Hindlimb muscle (tissue), 1 donor: ENCODE measurements at places on chromosomes 1 and 21.

DNA sequence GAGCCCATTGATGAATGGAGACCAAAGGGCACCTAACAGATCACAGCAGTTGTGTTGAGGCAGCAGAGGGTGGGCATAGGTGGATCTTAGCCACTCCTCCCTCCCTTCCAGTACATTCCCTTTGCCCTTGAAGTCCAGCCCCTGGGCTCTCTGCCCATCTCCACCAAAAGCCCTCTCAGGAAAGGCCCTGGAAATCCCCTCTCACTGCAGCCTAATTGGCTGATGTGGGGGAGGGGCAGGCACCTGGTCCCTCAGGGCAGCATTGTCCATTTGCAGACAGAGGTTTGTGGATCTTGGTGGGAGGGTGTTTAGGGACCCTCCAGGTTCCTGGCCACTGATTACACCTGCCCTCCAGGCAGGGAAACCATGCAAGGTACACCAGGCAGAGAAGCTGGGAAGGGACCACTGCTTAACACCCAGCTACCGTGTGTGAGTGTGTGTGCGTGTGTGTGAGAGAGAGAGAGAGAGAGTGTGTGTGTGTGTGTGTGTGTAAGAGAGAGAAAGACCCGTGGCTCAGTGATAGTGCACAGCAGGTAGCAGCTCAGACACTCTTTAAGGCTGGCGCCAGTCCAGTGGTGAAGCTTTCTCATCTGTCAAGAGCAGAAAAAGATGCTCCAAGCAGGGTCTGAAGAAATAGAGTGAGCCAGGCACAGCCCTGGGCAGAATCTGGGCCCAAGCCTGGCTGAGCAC is 71.1 kb downstream of the MATN1 start:
- DNase-seq, result no peak

DNA sequence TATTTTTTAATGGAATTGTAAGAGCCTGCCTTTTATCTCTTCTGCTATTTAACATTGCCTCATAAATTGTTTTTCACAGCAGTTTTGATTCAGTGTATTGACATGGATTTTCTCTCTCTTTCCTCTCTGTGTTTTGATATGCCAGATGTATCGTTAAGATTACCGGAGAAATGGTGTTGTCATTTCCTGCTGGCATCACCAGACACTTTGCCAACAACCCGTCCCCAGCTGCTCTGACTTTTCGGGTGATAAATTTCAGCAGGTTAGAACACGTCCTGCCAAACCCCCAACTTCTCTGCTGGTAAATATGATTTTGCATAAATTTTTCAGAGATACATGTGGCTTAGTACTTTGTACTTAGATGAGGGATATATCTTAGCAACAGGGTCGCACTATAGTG is 23.1 kb upstream of the DYNLT5 start:
- DNase-seq, result no peak

DNA sequence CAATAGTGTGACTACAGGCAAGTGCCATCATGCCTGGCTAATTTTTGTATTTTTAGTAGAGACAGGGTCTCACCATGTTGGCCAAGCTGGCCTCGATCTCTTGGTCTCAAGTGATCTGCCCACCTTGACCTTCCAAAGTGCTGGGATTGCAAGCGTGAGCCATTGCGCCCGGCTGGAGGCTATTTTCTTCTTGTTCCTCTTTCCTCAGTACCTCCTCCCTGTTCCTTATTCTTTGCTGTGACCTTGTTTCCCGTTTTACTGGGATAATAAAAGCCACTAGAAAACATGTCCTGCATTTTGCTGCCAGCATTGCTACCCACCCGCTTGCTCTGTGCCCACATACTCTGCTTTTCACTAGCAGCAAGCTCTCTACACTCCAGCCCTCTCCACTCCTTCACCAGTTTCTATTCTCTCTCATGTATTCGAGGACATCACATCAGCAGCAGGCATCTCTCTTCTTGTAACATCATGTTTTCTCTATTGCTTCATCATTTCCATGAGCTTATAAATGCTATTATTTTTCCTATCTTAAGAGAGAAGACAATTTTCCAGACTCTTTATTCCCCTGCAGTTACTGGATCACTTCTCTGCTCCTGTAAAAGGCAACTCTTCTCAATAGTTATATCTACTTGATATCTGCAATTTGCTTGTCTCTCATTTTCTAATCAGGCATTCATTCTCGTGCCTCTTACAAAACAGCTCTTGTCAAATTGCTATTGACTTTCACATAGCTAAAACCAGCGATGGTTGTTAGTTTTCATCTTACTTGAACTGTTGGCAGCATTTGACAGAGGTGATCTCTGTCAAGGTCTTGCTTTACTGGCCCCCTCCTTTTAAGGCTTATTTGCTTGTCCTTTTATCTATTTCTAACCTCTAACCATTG is 34.5 kb upstream of the C21orf91 start:
- no peak for DNase-seq

DNA sequence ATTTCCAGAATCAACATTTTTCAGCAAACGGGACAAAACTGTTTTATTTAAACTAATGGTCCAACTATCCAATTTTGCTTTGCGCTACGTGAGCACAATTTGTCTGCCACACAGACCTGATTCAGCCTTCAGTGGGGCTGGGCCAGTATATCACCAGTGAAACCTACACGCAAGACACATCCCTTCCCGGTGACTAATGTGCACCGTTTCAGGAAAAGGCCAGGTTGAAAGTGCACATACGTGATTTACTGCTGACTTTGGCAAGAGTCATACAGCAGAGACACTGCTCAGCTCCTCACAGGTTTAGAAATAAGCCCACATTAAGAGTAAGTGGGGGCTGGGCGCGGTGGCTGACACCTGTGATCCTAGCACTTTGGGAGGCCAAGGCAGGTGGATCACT is 5.1 kb upstream of the TMEM51 start:
- no peak for DNase-seq

DNA sequence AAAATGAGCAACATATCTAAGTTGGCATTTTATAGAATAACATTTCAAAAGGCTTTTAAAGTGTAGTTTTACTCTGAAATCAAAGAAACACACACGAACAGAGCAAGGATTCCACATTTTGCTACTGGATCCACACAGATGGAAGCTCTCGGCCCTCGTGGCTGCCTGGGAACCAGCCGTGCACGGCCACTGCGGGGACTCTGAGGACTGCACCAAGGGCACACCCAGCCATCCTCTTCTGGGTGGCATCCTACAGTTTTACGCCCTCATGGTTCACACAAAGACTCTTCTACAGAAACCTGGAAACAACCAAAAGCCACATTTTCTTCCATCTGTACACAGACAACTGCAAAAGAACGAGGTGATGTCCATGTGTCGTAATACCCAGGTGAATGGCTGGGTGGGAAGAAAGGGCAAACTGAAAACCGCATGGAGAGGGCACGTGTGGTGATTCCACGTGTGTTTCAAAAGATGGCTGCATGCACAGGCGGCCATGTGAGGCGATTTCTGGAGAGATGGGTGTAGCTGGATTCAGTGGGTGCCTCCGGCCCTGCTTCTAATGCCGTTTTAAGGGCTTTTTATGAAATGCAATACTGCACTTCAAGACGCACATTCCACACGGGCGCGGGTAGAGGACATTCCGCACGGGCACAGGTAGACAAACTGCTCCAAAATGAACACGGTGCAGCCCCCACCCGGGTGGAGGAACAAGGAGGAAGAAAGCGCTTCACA is 8.1 kb downstream of the POFUT2 start:
- no peak for DNase-seq

- DNase-seq, result no peak
Measured at GRCh38 chr1:118866330-118866729, 121.8 kb downstream of the TBX15 start.

GRCh38 chr1:233790662-233791371 is 113.7 kb upstream of the SLC35F3 start:
- DNase-seq, result peak; percentile 54

DNA sequence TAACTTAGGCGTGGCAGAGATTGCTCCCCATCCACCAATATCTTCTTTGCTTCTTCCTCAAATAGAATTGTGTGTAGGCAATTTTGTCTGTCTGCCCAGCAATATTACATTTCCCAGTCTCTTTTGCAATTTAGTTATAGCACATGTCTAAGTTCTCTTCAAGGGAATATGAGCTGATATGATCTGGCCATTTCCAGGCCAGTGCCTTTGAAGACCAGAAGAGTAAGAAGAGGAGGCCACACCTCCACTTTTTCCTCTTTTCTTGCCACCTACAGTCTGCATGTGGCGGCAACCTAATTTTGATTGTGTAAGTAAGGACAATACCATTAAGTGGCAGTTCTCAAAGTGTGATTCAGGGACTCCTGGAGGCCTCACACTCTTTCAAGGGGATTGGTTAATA is 6.3 kb upstream of the RSBN1 start:
- DNase-seq, result no peak

- peak; percentile 36 for DNase-seq
Measured at GRCh38 chr1:66725885-66726665, 26.2 kb upstream of the DYNLT5 start.

GRCh38 chr1:232728507-232729263 is 76.5 kb upstream of the MAP10 start:
- no peak for DNase-seq

DNA sequence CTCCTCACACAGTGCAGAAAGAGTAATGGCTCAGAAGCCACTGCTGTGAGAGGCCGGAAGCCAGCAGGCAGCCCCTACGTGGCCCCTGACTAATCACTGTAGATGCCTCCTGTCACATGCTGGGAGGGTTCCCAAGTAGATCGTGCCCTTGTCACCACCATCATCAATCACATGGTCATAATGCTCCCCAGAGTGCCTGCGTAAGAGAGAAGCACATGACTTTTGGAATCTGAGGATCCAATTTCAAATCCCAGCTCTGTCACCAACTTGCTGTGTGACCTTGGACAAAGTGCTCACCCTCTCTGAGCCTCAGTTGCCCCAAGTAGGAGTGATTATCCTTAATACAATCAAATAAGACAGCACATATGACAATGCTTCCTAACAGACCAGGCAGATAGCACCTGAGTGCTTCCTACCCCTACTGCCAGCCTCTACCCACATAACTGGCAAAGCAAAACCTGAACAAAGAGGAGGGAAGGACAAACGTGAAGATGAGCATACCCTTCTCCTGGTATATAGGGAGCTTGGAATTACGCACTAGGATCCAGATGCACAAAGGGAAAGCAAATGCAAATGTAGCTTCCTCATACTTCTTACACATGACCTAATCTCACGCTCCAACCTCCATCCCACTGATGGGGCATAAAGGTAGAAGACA is 65.7 kb downstream of the SDC3 start:
- DNase-seq, result no peak
